Panc1 (cell line): ENCODE measurements at places on chromosomes 5 and 9. TPM values are rescaled to one million over a fixed set of nuclear protein-coding genes. Genes with fewer than 3 reads are reported as not detected.

DNM1 gene
- 18.7 TPM for total RNA-seq

INSL6 gene
- total RNA-seq, result not detected

KLF9 gene
- total RNA-seq, result 0.95 TPM

- DNase-seq, result no peak
These were observed 51.1 kb downstream of the CCDC192 start for GRCh38 chr5:127754259-127754658.

GRCh38 chr5:149389552-149390495, 10.7 kb upstream of the IL17B start:
- DNase-seq, result no peak

DNA sequence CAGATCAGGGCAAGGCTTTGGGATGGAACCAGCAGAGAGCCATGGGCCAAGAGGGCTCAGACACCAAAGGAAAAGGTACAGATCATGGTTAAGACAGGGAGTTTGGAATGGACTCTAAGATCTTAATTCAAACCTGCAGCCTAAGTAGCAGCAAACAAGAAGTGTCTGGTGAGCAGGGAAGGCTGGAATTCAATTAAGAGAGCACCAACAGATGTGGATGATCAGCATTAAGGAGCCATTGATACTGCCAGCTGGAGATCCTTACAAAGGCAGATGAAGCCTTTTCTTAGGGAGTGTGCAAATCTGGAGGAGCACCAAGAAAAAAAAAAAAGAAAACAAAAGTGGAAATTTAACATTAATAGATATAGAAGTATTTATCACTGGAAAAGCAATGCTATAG, 516.8 kb downstream of the RASEF start:
- DNase-seq, result no peak

- no peak for DNase-seq
These were observed 216.2 kb upstream of the PIK3R1 start for GRCh38 chr5:67999391-67999790.

GRCh38 chr5:75337366-75338021, 474 bp downstream of the HMGCR start:
- DNase-seq, result no peak
